Pulmonary artery endothelial cell (primary cell): ENCODE measurements at places on chromosomes 12 and 14.

DNA sequence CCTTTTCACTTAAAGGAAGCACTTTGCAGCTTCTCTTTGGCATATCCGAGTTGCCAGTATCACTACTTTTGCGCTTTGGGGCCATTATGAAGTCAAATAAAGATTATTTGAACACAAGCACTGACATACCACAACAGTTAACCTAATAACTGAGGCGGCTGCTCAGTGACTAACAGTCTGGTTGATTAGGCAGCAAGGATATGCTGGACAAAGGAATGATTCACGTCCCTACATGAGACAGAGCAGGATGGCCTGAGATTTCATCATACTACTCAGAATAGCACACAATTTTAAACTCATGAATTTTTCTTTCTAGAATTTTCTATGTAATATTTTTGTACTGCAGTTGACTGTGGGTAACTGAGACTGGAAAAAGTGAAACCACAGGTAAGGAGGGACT lies 56.9 kb upstream of the E2F7 start:
- peak; percentile 77 for DNase-seq

DNA sequence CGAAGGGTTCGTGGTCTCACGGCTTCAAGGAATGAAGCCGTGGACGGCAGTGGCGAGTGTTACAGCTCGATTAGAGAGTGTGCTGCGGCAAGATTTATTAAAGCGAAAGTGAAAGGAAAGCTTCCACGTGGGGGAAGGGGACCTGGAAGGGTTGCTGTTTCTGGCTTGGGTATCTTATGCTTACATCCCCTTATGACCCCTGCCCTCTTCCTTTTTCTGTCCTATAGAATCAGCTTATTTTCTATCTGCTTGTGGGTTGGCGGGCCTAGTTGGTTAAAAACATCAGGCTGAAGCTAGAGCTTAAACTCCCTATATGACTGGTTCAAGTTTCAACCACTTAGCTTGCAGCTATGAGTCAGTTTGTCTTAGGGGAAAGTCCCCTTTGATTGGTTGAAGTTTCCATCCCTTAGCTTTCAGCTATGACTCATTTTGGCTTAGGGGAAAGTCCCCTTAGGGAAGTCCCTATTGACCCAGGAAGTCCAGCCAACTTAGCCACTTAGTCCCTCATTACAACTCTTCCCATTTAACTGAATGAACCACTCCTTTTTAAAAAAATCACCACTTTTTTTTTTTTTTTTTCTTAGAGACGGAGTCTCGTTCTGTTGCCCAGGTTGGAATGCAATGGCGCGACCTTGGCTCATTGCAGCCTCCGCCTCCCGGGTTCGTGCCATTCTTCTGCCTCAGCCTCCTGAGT lies 1494.7 kb upstream of the TMEM132C start:
- no peak for DNase-seq

DNA sequence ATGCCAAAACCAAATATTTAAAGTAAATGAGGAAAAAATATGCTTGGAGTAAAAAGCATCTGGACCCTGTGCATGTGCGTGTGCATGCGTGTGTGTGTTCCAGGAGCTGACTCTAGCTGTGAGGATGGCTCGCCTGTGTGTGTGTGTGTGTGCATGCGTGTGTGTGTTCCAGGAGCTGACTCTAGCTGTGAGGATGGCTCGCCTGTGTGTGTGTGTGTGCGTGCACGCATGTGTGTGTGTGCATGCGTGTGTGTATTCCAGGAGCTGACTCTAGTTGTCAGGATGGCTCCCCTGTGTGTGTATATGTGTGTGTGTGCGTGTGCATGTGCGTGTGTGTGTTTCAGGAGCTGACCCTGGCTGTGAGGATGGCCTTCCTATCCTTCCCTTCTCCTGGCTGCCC lies 357.7 kb downstream of the CACNA1C start:
- DNase-seq, result no peak

- DNase-seq, result no peak
Measured at GRCh38 chr12:83320350-83320749, 633.6 kb downstream of the TMTC2 start.

DNA sequence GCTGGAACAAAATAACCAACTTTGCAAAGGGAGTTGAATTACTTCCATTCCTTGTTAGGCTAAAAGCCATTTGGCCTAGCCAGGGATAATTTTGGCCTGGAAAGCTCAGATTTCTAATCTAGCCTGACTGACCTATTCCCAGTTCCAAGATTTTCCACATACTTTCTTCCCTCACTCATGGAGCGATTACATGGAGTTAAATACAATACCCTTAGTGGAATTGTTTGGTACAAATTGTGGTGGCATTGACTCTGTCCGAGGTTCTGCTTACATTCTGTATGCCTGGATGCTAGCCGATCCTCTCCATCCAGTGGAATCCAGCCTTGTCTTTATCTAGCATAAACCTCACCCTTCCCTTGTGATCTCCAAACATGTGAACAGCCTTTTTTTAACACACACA lies 965.1 kb downstream of the DIO2 start:
- DNase-seq, result no peak

DNA sequence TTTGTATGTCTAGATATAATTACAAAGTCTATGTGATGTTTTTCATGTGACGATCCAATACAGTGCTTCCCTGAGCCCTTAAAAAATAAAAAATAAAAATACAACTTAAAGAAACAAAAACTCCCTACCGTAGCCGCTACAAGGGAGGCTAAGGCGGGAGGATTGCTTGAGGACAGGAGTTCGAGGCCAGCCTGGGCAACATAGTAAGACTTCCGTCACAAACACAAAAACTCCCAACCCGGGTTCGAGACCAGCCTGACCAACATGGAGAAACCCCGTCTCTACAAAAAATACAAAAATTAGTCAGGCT lies 669 bp upstream of the CDKN3 start:
- no peak for DNase-seq

GRCh38 chr14:69288956-69289705 lies 29.2 kb downstream of the GALNT16 start:
- DNase-seq, result no peak

- DNase-seq, result no peak
Measured at GRCh38 chr14:50047274-50047676, 69.1 kb downstream of the VCPKMT start.

DNA sequence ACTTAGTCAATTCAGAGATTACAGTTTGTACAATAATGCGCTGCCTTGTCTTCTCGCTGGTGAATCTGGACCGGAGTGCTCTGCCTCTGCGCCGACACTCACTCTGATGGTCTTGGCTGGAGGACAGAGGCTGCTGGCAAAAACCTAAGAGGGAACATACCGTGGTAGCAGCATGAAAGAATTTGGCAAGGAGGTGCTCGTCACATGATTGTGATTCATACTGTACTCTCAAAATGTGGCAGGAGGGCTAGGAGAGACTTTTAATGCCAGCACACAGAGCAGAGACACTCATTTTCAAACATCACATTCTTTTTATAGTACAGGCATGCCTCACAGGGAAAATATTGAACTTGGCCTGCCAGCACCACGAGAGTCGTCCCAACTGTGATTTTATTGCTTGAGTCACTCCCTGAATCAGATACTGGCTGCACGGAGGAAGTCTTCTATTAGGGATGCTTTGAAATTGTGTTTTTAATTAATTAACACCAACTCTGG lies 67.8 kb downstream of the HMGA2 start:
- no peak for DNase-seq

DNA sequence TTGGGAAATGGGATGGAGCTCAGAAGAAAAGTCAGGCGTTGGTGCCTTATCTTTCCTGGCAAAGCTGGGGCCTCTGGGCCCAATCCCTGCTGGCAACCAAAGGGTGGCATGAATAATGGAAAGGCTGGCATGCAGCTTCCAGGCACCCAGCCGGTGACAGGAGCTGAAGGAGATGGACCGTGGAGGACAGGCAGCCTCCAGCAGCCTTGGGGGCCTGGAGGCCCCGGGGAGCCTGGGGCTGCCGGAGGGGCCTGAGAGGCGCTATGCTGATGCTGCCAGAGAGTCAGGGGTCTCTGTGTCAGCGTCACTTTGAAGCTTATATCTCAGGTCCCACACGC lies 38.2 kb upstream of the EML1 start:
- DNase-seq, result no peak

- no peak for DNase-seq
Measured at GRCh38 chr14:80781972-80782367, 159.6 kb downstream of the CEP128 start.

DNA sequence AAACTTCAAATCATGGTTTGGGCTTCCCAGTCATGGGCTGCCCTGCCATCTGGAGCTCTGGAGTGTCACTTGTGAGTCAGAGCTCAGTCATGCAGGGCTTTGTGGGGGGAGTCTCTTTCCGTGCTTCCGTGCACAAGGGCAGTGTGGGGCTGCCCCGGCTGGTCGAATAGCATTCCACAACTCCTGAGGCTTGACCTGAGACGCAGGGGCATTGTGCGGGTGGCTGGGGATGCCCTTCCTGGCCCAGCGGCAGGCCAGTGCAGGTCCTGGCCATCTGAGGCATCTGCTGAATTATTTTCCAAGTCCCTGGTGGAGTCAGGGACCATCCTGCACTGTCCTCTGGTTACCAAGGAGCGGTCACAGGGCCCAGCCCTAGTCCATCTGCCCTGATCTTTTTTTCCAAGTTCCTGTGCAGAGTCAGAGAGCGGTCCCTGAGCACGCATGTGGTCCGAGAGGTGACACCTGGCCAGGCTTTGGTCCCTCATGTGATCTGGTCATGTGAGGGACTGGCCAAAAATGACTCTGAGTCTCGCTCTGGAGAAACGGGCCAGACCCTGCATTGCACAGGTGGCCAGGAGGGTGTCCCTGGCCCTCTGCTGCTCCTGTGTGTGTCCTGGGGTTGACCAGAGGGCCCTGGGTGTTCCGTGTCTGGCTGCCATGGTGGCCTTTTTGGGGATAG lies 167.0 kb upstream of the ALG10B start:
- no peak for DNase-seq

DNA sequence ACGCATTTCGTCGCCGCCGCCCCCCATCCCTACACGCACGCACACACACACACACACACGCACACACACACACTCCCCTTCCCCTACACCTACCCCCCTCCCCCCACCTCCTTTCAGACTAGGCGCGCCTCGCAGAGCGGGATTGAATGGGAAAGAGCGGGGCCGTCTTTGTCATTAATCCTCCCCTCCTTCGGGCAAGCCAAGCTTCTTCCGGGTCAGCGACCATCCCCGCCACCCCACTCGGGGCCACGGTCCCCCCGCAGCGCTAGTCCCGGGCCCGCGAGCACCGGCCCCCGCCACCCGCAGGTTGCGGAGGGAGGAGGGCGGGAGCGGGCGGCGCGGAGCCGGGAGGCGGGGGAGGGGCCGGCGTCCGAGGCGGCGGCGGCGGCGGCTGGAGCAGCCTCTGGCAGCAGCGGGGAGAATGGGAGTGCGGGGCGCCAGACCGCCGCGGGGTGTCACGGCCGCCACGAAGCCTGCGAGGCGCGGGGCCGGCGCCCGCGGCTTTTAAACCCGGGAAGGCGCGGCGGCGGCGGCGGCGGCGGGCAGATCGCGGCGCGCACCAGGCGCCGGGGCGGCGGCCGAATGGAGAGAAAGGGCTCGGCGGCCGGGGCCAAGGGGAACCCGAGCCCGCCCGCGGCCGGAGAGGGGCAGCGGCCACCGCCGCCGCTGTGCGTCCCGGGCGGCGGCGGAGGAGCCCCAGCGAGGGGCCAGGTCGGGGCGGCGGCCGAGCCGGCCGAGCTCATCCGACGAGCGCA lies at the start of gene TTC9:
TSS of gene TTC9 (plus strand) at position 369 of the 755 bp plus-strand sequence. CDS start at position 583, 214 bp downstream.
- DNase-seq, result no peak

DNA sequence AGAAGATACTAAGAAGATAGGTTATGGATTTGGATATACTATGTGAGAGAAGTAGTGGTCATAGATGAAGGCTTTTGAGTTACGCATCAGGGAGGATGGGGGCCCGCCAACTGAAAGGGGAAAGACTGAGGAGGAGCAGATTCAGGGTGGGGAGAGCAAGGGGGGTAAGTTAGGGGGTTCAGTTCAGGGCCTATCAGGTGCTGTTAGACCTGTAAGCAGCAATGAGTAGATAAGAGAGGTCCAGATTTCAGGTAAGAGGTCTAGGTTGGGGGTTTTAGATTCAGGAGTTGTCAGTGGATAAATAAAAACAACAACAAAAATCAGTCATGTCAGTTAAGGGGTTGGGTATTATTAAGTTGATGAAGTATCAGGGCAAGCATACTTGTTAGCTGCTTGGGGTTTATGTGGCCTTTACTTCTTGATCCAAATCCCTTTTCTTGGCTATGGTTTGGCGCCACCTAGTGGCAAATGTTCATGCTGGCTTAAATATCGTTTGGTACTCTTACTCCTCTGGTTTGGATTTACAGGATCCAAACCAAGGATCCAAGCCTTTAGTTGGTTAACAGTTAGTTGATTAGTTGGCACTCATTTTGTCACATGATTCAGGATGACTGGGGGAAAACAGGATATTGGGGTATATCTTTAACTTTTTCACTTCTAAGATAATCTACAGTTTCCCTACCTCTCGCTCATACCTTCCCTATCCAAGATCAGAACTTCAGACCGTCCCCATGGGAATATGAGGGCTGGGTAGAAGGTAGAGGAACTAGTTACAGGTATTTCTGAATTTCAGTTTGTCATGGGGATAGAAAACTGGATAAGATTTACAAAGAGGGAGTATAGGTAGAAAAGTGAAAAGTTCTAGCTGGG lies 65.1 kb downstream of the PCNX1 start:
- DNase-seq, result peak; percentile 67

- DNase-seq, result no peak
Measured at GRCh38 chr12:39587225-39587624, 32.4 kb downstream of the ABCD2 start.

DNA sequence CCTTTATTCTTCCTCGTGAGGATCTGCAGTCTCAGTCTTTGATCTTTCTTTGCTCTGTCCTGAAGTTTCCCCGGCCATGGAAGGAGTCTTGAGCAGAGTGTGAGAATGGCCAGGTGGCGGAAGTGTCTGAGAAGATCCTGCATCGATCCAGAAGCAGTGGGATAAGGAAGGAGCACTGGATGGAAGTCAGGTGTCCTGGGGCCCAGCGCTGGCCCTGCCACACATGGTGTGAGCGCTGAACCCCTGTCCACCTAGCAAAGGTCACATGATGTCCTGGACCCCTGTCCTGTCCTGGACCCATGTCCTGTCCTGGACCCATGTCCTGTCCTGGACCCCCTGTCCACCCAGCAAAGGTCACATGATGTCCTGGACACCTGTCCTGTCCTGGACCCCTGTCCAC lies 111.8 kb upstream of the MED13L start:
- no peak for DNase-seq

GRCh38 chr14:72142328-72142727 lies 210.1 kb downstream of the RGS6 start:
- no peak for DNase-seq

GRCh38 chr12:101051901-101052550 lies 158.0 kb downstream of the SLC5A8 start:
- peak; percentile 69 for DNase-seq

DNA sequence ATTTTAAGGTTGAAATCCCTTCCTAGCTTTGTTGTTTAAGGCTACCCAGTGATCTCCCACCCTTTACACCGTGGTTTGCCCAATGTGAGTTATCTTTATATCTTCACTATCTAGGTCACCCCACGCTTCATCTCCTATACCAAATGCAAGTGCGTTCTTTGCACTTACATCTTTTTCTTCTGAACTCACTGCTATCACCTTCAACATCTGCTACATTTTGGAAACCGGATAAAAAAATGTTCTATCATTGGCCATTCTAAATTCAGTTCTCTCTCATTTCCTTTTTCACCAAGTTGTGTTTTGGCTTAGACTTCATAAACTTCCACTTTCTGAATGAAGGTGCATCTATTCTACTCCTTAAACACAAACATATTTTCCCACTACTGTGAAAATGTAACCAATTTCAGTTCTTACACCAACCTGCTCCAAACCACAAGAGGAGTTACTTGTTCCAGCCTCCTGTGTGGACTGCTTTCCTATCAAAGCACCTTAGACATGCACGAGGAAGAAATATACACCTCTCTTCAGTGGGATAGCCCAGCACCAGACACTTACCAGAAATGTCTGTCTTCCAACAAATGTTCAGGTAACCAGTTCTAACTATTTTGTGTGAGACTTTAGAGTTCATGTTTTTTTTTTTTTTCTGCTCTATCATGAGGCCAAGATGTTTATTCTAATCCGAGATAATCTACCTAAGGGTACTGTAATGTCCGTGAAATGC lies 21.9 kb downstream of the CLEC9A start:
- no peak for DNase-seq
